K562 (cell line): ENCODE measurements at places on chromosomes 3 and 15. TPM values are rescaled to one million over a fixed set of nuclear protein-coding genes. Genes with fewer than 3 reads are reported as not detected.

DNA sequence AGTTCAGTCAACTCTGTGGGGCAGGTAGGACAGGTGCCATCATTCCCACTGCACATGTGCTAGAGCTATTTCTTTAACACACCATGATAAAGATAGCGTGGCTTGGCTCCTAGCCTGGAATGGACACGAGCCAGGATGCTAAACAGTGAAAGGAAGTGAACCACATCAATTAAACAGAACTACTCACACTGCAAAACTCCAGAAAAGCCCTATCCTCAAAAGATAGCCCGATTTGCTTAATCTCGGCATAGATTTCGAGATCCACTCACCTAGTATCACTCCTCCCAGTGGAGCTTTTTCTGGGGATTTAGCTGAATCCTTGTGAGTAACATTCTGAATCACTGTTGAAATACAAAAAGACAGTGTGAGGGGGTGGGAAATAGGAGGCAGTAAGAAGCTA, 118.0 kb downstream of the ABI3BP start:
- H3K4me3 ChIP-seq: no peak overlapping the region

DNA sequence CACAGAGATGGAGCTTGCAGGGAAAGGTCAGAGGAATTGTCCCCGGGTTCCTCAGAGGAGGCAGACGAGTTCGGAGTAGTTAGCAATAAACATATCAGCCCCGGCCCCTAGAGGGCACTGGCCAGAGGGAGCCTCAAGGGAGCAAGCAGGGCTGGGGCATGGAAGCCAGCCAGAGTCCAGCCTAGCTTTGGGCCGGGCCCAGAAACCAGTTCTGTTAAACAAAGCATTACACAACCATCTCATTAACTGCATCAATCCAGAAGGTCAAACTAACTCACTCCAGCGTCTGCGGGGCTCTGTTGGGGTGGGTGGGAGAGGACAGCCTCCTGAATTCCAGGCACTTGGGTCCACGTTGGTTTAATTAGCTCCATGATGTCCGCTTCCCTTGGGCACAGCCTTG, 41.0 kb upstream of the IREB2 start:
- peaks cover 60% of the 10 kb centered on the region for H3K27me3 ChIP-seq
- H3K4me3 ChIP-seq: no peak overlapping the region
- H3K27ac ChIP-seq: no peak overlapping the region

GRCh38 chr3:50817756-50818529, 143.2 kb downstream of the DOCK3 start:
- H3K36me3 ChIP-seq: no peaks in the 10 kb centered on the region
- H3K4me3 ChIP-seq: no peak overlapping the region
- DNase-seq: no peak

The GOLGA6L10 gene
- total RNA-seq: 2.2 TPM in 2 replicates

DNA sequence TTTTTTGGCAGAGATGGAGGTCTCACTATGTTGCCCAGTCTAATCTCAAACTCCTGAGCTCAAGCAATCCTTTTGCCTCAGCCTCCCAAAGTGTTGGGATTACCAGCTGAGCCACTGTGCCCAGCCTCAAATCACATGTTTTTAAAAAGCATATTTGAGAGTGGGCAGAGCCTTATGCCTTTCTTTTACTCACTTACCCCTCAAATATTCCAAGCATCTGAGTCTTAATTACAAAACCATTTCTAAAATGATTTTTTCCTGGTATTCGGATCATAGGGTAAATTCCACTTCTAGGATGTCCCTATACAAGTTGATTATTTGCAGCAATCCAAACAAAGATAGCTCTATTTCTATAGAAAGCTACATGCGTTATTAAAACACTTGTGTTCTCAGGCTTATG, 106.1 kb downstream of the RFTN1 start:
- no peak overlapping the region for H3K27ac ChIP-seq
- peaks cover 40% of the 10 kb centered on the region for H3K27me3 ChIP-seq
- DNase-seq: no peak
- no peak overlapping the region for H3K4me3 ChIP-seq
- no peaks in the 10 kb centered on the region; the same call in 2 of the 3 replicates for H3K4me1 ChIP-seq
- no peaks in the 10 kb centered on the region for H3K36me3 ChIP-seq

DNA sequence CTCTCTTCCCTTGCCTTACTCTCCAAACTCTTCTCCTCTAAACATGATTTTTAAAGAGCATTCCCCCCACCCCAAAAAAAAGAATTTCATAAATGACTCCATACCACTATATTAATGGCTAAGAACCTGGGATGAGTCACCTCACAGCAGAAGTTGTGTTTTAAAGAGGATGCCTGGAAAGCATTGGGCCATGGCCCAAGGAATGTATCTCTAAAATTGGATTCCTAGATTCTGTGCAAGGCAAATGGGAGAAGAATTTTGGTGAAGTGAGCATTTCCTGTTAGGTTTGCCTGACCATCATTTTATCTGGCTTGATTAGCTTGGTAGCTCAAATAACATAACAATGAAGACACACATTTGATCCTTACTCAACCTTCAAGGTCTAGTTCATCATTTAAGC, 251.4 kb downstream of the NR1D2 start:
- H3K36me3 ChIP-seq: no peaks in the 10 kb centered on the region
- no peak for DNase-seq
- no peaks in the 10 kb centered on the region for H3K27me3 ChIP-seq
- H3K4me1 ChIP-seq: no peaks in the 10 kb centered on the region

GRCh38 chr15:61307474-61307873, 78.4 kb upstream of the RORA start:
- H3K36me3 ChIP-seq: no peaks in the 10 kb centered on the region
- DNase-seq: no peak
- no peaks in the 10 kb centered on the region for H3K27me3 ChIP-seq
- H3K27ac ChIP-seq: no peak overlapping the region
- no peak overlapping the region for H3K4me3 ChIP-seq
- H3K4me1 ChIP-seq: no peaks in the 10 kb centered on the region

The HACL1 gene
- 29.1 and 31.5 TPM in 2 replicates for total RNA-seq

- peak overlapping the region; percentile 77; the same call in 2 of the 3 replicates for H3K27ac ChIP-seq
- peak; percentile 85 for DNase-seq
- peaks cover 20% of the 10 kb centered on the region; the same call in 2 of the 3 replicates for H3K4me1 ChIP-seq
- H3K4me3 ChIP-seq: no peak overlapping the region
- H3K27me3 ChIP-seq: peaks cover 11% of the 10 kb centered on the region; the same call in 1 of the 3 replicates
These were observed 15.2 kb downstream of the SSUH2 start for GRCh38 chr3:8629151-8630021.

GRCh38 chr3:119481079-119481478, 12.3 kb downstream of the POGLUT1 start:
- DNase-seq: no peak
- H3K27me3 ChIP-seq: no peaks in the 10 kb centered on the region
- no peaks in the 10 kb centered on the region; the same call in 2 of the 3 replicates for H3K4me1 ChIP-seq

The FGD5 gene
- 0.13 and 0.18 TPM in 2 replicates for total RNA-seq

- no peaks in the 10 kb centered on the region for H3K36me3 ChIP-seq
- H3K27me3 ChIP-seq: no peaks in the 10 kb centered on the region
- H3K4me1 ChIP-seq: no peaks in the 10 kb centered on the region
- H3K27ac ChIP-seq: no peak overlapping the region
These were observed 732.4 kb upstream of the DPPA4 start for GRCh38 chr3:110069761-110070160.

- H3K27me3 ChIP-seq: no peaks in the 10 kb centered on the region; the same call in 2 of the 3 replicates
- H3K27ac ChIP-seq: no peak overlapping the region
- DNase-seq: no peak
- no peaks in the 10 kb centered on the region; the same call in 1 of the 2 replicates for H3K4me1 ChIP-seq
These were observed 13.6 kb upstream of the NOX5 start for GRCh38 chr15:69000725-69001503.

The STRIT1 gene
- total RNA-seq: not detected in 2 replicates

The CACNA1D gene
- total RNA-seq: 0.29 TPM in 1 of 2 replicates, not detected in the other

The MME gene
- 2.1 and 2.5 TPM in 2 replicates for total RNA-seq

The PRSS50 gene
- not detected in 2 replicates for total RNA-seq

GRCh38 chr3:23219117-23219516, 16.0 kb downstream of the UBE2E2 start:
- no peak for DNase-seq
- H3K4me1 ChIP-seq: no peaks in the 10 kb centered on the region
- H3K4me3 ChIP-seq: no peak overlapping the region
- no peaks in the 10 kb centered on the region for H3K36me3 ChIP-seq
- H3K27me3 ChIP-seq: no peaks in the 10 kb centered on the region

GRCh38 chr3:62318365-62318751, 55.0 kb downstream of the FEZF2 start:
- no peaks in the 10 kb centered on the region for H3K4me1 ChIP-seq
- H3K4me3 ChIP-seq: no peak overlapping the region
- no peaks in the 10 kb centered on the region for H3K36me3 ChIP-seq
- no peak overlapping the region for H3K27ac ChIP-seq
- DNase-seq: no peak

- no peak overlapping the region for H3K27ac ChIP-seq
- no peaks in the 10 kb centered on the region; the same call in 2 of the 3 replicates for H3K27me3 ChIP-seq
- no peak overlapping the region for H3K4me3 ChIP-seq
- H3K36me3 ChIP-seq: no peaks in the 10 kb centered on the region
These were observed 23.5 kb upstream of the HES1 start for GRCh38 chr3:194112120-194113106.

GRCh38 chr3:31129241-31129640, 234.8 kb upstream of the GADL1 start:
- no peaks in the 10 kb centered on the region for H3K4me1 ChIP-seq
- DNase-seq: no peak
- no peak overlapping the region for H3K4me3 ChIP-seq
- H3K27me3 ChIP-seq: no peaks in the 10 kb centered on the region
- no peaks in the 10 kb centered on the region for H3K36me3 ChIP-seq

The SLC9C1 gene
- total RNA-seq: not detected in 2 replicates

The TRPM1 gene
- not detected in 2 replicates for total RNA-seq

DNA sequence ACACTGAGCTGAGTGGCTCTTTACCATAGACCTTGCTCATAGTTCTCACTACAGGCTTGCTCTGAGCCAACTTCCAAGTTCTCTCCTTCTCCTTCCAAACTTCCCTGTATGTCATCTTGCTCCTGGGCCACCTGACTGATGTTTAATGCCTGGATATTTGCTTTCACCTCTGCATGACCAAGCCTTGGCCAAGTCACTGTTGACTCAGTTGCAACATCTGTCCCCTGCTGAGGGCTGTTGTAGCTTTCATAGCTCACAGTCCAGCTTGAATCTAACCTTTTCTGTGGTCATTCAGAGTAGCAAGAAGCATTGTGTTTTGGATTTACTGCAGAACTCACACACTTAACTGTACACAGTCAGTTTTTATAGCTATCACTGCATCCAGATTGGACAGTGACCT, 171.8 kb upstream of the ROPN1 start:
- H3K36me3 ChIP-seq: no peaks in the 10 kb centered on the region
- no peak overlapping the region for H3K4me3 ChIP-seq
- no peak for DNase-seq
- no peaks in the 10 kb centered on the region for H3K4me1 ChIP-seq
- no peaks in the 10 kb centered on the region for H3K27me3 ChIP-seq

The CLRN1 gene
- total RNA-seq: not detected in 2 replicates

The FEZF2 gene
- not detected in 2 replicates for total RNA-seq

The TMC3 gene
- not detected in 2 replicates for total RNA-seq

The SPINT1 gene
- total RNA-seq: 3.2 and 4.5 TPM in 2 replicates

GRCh38 chr3:101954936-101955335, 105.6 kb downstream of the NFKBIZ start:
- DNase-seq: no peak
- no peaks in the 10 kb centered on the region for H3K4me1 ChIP-seq
- H3K4me3 ChIP-seq: no peak overlapping the region

- H3K27me3 ChIP-seq: peaks cover 5% of the 10 kb centered on the region; the same call in 1 of the 2 replicates
- H3K36me3 ChIP-seq: no peaks in the 10 kb centered on the region
- no peaks in the 10 kb centered on the region; the same call in 1 of the 2 replicates for H3K4me1 ChIP-seq
- no peak overlapping the region for H3K27ac ChIP-seq
These were observed 51.6 kb upstream of the CPOX start for GRCh38 chr3:98645039-98645438.

DNA sequence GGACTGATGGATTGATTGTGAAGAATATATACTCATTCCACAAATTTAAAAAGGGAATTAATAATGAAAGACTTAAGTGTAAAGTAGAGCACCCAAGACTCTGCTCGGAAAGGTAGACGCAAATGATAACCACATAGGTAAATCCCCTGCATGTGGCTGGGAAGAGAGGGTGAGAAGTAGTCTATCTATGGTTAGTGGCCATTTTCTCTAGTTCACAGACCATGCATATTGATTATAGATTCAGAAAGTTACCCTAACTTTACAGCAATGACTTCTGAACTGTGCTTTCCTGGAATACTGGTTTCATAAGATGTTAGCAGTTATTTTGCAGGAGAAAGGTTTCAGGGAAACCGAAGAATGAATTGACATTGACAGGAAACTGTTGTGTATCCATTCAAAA, 51.7 kb downstream of the CASR start:
- H3K36me3 ChIP-seq: no peaks in the 10 kb centered on the region
- no peaks in the 10 kb centered on the region for H3K4me1 ChIP-seq
- no peak for DNase-seq
- no peak overlapping the region for H3K27ac ChIP-seq
- no peak overlapping the region for H3K4me3 ChIP-seq

DNA sequence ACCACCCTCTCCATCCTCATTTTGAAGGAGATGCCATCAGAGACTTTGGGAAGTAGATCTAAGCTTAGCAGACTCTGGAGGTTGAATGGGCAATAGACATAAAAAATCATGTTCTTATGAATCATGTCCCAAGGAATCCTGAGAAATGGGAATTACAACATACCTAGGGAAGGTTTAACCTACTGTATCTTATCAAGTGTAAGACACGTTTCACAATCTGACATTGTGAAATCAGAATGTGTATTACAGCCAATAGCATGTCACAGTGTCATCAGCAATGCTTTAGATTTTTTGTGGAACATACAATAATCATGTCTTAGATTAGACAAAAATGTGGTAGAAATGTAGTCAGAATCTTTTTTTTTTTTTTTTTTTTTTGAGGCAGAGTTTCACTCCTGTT, 332.4 kb upstream of the TLE3 start:
- no peaks in the 10 kb centered on the region for H3K36me3 ChIP-seq
- H3K27ac ChIP-seq: no peak overlapping the region
- peaks cover 18% of the 10 kb centered on the region for H3K4me1 ChIP-seq
- H3K27me3 ChIP-seq: no peaks in the 10 kb centered on the region
- DNase-seq: no peak

- H3K27ac ChIP-seq: no peak overlapping the region
- H3K36me3 ChIP-seq: no peaks in the 10 kb centered on the region
- H3K27me3 ChIP-seq: no peaks in the 10 kb centered on the region
- no peak for DNase-seq
- no peaks in the 10 kb centered on the region for H3K4me1 ChIP-seq
These were observed 88.3 kb upstream of the CLSTN2 start for GRCh38 chr3:139846729-139847128.

- H3K27ac ChIP-seq: no peak overlapping the region
- H3K27me3 ChIP-seq: no peaks in the 10 kb centered on the region; the same call in 1 of the 2 replicates
- no peaks in the 10 kb centered on the region for H3K4me1 ChIP-seq
- no peak overlapping the region for H3K4me3 ChIP-seq
- DNase-seq: no peak
- no peaks in the 10 kb centered on the region for H3K36me3 ChIP-seq
These were observed 73.8 kb downstream of the MB21D2 start for GRCh38 chr3:192843723-192844485.

DNA sequence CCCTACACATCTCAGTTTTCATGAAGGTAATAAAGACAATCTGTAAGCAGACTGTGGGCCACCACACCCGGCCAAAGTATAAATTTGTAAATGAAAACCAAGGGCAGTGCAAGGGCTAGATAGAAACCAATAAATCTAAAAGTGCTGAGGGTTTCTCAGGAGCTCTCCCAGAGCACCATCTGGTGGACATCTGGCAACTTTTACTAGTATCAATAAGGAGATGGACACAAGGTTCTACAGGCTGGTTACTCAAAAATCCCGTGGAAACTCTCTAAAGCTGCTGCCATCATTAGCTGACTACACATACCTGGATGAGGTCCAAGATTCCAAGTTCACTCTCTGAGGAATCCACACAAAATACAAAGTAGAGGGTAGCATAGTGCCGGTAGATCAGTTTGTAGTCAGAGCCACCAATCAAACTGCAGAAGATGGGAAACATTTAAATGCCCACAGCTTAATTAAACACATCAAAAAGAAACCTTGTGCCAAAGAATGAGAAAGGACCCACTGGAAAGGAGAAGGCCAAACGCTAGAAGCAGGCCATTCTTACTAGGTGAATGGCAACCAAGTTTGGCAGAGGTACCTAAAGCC, 5.5 kb downstream of the AP3S2 start:
- no peak for DNase-seq
- no peak overlapping the region for H3K4me3 ChIP-seq
- peaks cover 46% of the 10 kb centered on the region for H3K36me3 ChIP-seq
- H3K27me3 ChIP-seq: no peaks in the 10 kb centered on the region
